Effector memory CD4-positive, alpha-beta T cell (primary cell): ENCODE measurements at places on chromosomes 16 and 17.

- no peak for DNase-seq
Measured at GRCh38 chr17:7549401-7550055, 670 bp downstream of the TNFSF12 start.

GRCh38 chr16:5549802-5550201 lies 452.2 kb upstream of the EEF2KMT start:
- no peak for DNase-seq

DNA sequence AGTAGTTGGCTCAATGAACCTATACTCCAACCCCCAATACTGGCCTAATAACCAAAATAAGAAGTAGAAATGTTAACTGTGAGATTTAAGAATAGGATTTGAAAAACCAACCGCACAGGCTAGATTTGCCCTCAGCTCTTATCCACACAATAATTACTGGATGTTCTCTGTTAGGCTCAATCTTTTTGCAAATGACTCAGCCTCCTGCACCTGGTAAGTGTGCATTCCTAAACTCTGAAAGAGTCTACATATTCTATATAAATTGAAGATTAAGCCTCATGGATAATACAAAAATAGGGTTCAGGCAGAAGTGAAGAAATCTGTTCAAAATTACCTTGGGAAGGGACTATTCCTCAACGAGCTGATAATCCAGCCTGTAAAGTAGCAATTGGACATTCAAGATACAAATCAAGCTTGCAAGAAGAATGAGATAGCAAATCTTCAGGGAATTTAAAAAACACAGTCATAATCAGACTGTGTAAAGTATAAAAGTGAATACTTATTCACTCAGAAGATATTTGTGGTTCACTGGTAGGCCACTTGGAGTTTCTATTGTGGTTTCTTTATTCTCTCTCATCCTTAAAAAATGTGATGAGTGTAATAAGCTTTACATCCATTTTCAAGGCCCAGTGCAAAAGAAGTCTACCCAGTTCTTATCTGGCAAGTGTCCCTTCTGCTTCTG lies 931.9 kb upstream of the SOX9 start:
- no peak for DNase-seq

DNA sequence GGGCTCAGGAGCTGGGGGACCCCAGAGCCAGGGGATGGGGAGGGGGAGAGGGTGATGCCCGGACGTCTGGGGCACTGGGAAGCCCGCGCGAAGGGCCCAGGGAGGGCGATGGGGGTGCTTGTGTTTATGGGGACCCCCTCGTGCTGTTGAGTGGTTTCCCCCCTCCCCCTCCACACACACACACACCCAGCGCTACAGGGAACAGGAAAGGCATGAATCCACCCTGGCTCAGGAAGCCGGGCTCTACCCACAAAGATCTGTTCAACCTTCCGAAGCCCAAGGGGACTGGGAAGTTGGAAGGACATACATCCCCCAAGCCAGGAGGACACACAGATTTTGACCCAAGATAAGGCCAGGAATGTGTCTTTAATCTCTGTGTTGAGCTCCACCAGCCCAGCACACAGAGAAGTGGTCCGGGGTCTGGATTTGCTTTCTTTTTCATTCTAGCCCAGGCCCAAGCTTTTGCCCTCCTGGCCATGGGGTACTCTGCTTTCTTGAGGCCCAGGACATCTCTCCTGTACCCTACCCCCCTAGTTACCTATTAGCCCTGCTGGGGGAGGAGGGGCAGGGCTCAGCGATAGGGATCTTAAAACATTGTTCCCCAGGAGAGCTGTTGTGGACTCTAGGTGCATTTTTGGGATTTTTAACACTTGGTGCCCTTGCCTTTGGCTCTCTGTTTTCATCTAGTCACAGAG lies 1.2 kb downstream of the UBALD2 start:
- no peak for DNase-seq

GRCh38 chr17:49370971-49371834 lies 9.2 kb upstream of the ZNF652 start:
- no peak for DNase-seq

DNA sequence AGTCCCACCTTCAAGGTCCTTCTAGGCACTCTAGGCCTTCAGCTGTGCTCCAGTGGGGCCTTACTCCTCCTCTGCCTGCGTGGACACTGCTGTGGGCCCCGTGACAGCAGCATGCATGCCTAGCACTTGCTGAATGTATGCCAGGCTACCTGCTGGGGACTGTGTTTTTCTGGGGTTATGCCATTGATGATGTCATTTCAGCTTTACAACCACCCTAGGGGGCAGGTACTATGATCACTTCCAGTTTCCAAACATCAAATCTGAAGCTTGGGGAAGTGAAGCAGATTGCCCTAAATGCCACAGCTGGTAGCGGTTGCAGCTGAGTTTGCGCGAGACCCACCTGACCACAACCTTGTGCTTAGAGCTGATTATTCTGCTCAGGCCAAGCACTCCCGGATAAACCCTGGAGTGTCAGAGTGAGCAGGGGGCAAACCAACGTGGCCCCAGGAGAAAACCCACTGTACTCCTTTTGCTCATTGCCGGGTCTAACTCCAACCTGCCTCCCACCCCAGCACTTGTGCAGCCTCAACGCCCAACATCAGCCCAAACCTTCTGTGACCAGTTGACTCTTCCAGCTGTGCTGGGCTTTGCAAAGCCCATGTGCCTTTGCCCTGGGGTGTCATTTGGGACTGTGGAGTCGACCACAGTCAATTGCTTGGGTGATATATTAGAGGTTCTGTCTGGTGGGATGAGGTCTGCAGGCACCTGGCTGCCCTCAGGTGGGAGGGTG lies 168.4 kb downstream of the ENGASE start:
- DNase-seq: no peak
